Fibroblast of the aortic adventitia (primary cell): ENCODE measurements at places on chromosomes 5 and 9.

DNA sequence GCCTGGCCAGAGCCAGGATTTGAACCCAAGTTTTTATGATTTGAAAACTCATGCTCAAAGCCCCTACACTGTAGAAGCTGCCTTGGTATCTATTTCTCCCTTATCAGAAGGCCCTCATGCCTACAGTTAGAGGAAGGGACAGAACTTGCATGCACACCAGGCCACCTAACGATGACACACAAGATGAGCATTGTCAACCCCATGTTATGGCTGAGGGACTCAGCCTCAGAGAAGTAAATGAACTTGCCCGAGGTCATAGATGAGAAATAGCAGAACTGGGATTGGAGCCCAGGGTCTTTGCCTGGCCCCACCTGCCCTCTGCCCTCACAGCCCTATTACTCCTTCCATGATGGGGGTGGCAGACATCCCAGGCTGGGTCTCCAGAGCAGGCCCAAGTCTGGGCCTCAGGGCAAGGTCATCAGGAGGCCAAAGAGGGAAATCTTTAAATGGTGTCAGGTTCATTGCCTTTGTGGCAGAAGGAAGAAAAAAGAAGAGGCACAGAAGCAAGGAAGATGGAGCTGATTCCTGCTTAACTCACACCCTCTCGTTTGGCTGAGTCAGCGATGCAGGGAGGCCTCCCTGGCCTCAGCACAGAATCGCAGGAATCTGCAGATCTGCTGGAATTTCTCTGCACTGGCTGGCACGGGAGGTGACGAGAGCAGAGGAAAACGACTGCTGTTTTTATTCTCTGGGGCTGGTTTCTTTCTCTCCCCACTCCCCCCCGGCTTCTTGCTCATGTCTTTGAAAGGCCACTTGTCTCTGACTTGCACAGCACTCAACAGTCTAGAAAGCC lies 20.6 kb upstream of the CRB2 start:
- peak; percentile 71 for DNase-seq

- no peak for DNase-seq
Measured at GRCh38 chr5:111399113-111399512, 113.2 kb downstream of the STARD4 start.

- DNase-seq = no peak
Measured at GRCh38 chr5:7606840-7607465, 211.0 kb downstream of the ADCY2 start.

- DNase-seq = peak; percentile 75
Measured at GRCh38 chr5:14452685-14453454, 128.7 kb upstream of the OTULINL start.

DNA sequence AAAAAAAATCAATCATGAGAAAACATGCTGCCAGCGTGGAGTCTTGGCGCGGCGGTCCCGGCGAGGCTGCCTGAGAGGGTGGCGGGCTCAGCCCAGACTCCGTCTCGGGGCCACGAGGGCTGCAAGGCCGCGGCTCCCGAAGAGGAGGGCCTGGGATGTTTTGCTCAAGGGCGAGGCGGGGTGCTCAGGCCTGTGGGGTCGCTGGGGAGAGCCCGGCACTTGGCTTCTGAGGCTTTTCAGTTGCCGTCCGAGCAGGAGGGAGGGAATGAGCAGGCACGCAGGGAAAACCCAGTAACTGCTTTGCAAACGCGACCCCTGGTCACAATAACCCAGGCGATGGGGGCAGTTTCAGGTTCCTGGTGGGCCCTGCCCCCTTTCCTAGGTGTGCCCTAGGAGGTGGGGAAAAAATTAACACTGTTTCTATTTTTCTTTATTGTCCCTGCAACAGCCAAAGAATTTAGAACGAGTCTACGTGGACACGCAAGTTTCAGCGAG lies 3.2 kb upstream of the IRX2 start:
- no peak for DNase-seq

GRCh38 chr5:1913578-1913977 lies 30.9 kb upstream of the IRX4 start:
- no peak for DNase-seq

GRCh38 chr5:150460781-150461180 lies 11.2 kb upstream of the RPS14 start:
- no peak for DNase-seq

- DNase-seq = no peak
Measured at GRCh38 chr9:116987721-116988485, 300.8 kb downstream of the TRIM32 start.

DNA sequence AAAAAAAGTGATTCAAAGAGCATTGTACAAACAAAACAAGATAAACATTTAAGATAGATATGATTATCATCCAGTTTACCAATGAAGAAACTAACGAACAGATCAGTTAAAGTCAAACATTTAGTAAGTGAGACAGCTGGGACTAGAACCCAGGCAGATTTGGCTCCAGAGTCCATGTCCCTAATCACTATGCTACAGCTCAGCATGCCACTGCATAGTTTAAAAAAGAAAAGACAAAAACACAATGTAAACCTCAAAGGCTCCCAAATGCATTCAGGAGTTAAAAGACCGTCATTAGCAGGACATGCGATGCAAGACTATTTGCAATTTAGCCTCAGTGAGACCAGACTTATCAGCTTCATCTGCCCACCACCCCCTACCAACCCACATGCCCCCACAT lies 36.8 kb downstream of the DENND1A start:
- no peak for DNase-seq

DNA sequence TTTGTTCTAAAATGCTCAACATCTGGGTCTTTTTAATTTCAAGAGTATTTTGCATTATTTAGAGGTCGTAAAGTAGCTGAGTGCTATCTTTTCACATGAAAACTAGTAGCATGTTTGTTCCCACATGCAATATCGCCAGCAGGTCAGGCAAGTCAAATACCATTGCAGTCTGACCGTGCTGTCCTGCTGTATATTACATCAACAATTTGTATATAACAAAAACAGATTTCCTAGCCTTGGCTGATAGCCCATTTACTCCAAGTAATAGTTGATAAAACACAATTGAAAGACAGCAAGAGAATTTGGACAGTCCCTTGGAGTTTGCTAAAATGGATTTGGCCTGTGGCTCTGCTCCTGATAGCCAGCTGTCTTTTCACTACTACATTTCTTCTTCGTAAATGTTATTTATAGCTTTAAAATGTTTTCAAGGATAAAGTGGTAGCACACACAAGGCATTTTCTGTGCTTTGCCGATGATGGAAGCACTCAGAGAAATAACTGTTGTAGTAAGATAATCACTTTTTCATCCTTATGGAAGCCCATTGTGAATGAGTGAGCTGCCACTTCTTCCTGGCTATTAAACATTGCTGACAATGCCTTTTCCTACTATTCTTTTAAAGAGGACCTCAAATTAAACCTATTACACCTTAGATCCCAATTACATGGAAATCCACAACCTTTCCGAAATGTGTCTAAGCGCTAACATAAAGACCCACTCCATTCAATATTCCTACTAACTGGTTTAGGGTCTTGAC lies 992.1 kb downstream of the MAT2B start:
- no peak for DNase-seq

DNA sequence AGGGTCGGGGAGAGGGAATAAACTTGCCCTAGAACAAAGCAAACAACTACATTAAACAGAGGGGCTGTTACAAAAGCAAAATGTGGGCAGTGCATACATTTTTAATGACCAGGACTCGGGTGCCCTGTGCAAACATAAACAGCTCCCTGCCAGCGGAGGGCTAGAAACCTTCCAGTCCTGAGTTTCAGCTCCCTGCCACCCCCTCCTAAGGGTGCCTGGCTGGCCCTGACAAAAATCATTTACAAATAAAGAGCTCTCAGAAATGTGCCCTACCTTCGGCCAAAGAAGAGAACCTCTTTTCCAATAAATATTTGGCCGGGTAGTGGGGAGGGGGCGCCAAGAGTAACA lies 29.5 kb downstream of the FOXD1 start:
- no peak for DNase-seq
